GM23338 (cell line): ENCODE measurements at places on chromosomes 2 and 18.

- DNase-seq = no peak
Observed at GRCh38 chr2:165470361-165470760, 863 bp downstream of the CSRNP3 start.

DNA sequence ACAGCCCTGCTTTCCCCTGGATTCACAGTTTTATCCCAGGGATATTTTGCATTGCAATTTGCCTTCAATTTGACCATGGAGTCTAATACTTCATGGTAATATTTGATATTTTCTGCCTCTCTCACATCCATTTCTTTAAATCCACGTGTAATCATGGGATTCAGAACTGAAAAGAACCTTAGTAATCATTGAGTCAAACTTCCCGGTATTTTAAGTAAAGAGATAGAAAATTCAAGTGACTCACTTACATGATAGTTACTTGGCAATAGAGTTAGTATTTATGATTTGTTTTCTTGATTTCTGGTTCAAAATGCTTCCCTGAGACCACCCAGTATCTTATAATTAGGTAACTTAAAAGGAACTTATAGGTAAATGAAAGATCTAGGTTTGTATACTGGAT, 33.7 kb upstream of the CDC42EP3 start:
- no peak for DNase-seq

GRCh38 chr2:37982147-37982582, 57.1 kb downstream of the RMDN2 start:
- DNase-seq = peak; percentile 81

DNA sequence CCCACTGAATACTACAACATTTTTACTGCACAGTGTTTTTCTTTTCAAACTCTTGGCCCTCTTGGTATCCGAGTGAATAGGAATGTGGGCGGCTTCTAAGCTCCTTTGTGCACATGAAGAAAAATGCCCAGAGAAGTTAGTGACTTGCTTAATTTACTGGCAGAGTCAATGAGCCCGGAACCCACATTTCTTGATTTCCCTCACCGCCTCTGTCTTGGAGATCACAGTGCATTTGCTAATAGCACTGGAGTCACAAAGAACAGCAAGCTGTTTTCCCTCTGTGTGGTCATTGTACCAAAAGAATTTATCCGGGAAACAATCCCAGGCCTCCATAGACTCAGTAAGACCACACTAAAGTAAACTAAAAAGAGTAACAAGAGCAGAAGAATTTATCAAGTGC, 18.9 kb downstream of the STON1 start:
- DNase-seq = no peak

DNA sequence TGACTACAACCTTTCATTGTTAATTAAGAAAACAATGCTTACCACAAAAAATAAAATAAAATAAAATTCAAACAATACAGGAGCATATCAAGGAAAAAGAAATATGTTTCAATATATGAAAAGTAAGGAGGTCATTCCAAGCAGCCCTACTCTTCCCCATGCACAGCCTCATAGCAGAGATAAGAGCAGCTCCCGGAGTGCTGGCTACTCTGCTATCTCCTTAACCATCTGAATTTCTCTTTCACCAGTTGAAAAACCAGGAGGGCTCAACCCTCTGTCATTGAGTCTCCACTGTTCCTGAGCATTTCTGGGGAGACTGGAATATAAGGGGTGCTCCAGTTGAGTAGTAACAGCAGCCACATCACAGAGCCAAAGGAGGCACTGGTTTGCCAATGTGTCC, 201.4 kb downstream of the TCF4 start:
- DNase-seq = no peak
